Spinal cord (tissue), 10 donors: ENCODE measurements at places on chromosomes 2 and 18. TPM values are rescaled to one million over a fixed set of nuclear protein-coding genes. Genes with fewer than 3 reads are reported as not detected.

- DNase-seq: no peak
These were observed 22.2 kb downstream of the SKA1 start for GRCh38 chr18:50397023-50397422.

The FSHR gene
- total RNA-seq: 0.17 TPM

- no peak for DNase-seq
These were observed 37.4 kb downstream of the CERKL start for GRCh38 chr2:181619516-181619915.

DNA sequence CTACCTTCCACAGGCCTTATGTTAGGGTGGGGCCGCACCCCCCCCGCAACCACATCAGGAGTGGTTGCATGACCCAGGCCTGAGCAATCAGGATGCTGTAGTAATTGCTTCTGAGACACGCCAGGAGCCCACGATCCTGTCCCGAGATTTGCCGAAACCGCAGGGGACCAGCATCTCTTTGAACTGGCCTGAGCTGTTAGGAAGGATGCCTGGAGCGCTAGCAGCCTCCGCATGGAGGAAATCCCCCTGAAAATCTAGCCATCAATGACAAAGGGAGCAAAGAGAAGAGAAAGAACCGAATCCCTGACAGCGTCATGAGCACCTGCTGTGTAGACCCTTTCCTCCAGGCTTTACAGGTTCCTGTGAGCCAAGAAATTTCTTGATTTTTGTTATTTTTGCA, 8.7 kb upstream of the TEX44 start:
- no peak for DNase-seq

GRCh38 chr2:10923008-10923375, 11.3 kb downstream of the KCNF1 start:
- no peak for DNase-seq

- no peak for DNase-seq
These were observed 108.7 kb downstream of the ZBTB7C start for GRCh38 chr18:48300463-48300961.

- DNase-seq: peak; percentile 78
These were observed 1.6 kb downstream of the CRIM1 start for GRCh38 chr2:36356990-36357846.

The IL36A gene
- not detected for total RNA-seq

- DNase-seq: no peak
These were observed 15.2 kb upstream of the ITSN2 start for GRCh38 chr2:24375349-24376087.

DNA sequence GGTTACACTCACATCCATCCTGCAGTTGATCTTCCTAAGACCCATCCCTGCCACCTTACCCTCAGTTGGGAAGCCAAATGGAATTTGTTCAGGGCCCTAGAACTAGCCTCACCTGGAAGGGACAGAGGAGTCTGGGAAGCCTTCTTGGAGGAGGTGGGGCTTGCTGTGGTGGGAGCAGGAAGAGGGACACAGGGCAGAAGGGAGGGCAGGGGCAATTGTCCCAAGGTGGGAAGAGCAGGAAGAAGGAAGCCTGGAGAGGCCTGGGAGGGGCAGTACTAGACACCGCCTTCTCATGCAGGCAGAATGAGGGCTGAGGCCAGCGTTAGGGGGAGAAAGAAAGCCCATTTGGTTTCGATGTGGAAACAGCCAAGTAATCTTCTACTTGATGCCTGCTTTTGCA, 34.1 kb upstream of the ASPRV1 start:
- DNase-seq: no peak

GRCh38 chr2:69353360-69353759, 33.7 kb downstream of the GFPT1 start:
- DNase-seq: no peak

The RELCH gene
- 34.7 TPM for total RNA-seq

DNA sequence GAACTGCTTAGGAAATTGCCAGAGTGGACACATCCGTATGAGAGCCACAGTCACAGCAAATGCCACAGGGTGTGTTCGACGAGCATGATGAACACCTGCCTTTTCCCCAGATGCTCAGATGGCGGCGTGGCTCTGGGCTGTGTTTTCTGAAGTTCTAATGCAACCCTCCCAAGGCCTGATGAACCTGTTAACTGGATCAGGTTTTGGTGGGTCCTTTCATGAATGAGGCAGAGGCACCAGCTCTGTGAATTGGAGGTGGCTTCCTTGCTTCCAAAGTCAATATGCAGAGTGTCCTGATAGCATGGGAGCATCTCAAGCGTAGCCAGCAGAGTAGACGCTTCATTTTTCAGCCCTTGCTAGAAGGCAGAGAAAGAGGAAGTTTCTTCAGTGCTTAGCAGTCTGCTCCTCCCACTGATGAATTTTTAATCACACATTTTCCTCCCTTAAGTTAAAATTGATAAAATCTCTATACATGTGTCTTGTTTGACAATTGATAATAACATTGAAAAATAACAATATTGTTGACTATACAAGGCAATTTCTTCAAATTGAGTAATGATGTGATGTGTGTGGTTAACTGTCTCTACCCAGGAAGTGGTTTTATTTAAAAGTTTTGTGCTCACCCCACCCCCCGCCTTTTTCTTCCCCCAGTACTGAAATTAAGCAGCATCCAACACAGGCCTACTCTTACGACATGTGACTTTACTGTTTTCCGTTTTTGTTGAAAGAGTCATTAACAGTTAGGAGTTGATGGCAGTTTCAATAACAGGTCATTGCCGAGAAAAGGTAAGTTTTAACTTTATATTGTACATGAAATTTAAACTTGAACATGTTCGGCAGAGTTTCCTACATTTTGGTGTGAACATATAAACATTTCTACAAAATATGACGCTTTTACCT, at the start of gene ARHGAP15:
TSS of gene ARHGAP15 (plus strand) at position 739 of the 900 bp plus-strand sequence.
- no peak for DNase-seq
